Fibroblast of the aortic adventitia (primary cell): ENCODE measurements at places on chromosomes 2 and 18. TPM values are rescaled to one million over a fixed set of nuclear protein-coding genes. Genes with fewer than 3 reads are reported as not detected.

The MC4R gene
- not detected in 2 replicates for total RNA-seq

The COL5A2 gene
- total RNA-seq, result 133 and 671 TPM in 2 replicates

The CPO gene
- 0.18 TPM in 1 of 2 replicates, not detected in the other for total RNA-seq

The ZRANB3 gene
- total RNA-seq, result 4.8 and 9.3 TPM in 2 replicates

The IGFBP2 gene
- total RNA-seq, result 1.1 and 10.6 TPM in 2 replicates

The CNDP1 gene
- total RNA-seq, result not detected in 2 replicates

The CNGA3 gene
- 0.18 TPM in 1 of 2 replicates, not detected in the other for total RNA-seq

The ZSWIM2 gene
- 0.18 TPM in 1 of 2 replicates, not detected in the other for total RNA-seq

The KANSL3 gene
- 39.7 and 45.6 TPM in 2 replicates for total RNA-seq

The PTH2R gene
- 0.33 TPM in 1 of 2 replicates, not detected in the other for total RNA-seq
